ENCODE measurements at places on chromosomes 3 and 15. TPM values are rescaled to one million over a fixed set of nuclear protein-coding genes. Genes with fewer than 3 reads are reported as not detected.

The CPLX3 gene
- not detected for total RNA-seq

The SMCO1 gene
- not detected for total RNA-seq

The SLC22A13 gene
- 0.12 TPM for total RNA-seq

The SCAMP5 gene
- 0.19 TPM for total RNA-seq

The FGF12 gene
- total RNA-seq = not detected

The OR5H1 gene
- total RNA-seq = not detected

DNA sequence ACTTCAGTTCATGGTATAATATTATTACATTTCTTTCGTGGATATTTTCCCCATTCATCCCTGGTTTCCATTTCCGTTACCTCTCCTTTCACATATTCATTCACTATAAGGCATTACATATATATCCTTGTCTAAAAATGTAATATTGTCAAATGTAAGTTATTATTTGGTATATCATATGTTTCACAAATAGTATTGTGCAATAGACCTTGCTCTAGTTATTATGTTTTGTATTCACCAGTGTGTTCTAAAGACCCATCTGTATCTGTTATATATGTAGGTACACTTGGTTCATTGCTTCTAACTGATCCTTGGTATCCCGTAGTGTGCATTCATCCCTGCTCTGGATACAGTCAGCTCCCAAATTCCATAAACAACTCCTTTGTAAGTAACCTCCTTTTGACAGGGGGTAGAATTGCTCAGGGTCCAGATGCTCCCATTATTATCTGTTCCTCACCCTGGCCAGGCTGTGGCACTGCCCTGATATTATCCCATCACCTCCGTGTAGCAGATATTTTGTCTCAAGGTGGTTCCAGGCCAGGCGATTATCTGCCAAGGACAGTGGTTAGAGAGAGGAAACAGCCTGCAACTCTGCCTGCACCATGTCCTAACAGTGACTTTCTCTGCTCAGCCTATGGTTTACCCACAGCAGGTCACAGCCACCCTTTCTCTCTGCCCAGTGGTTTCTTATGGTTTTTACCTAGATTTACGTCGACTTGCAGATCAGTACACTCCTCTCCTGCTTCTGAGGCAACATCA is 29.2 kb downstream of the PAQR9 start:
- DNase-seq = no peak

DNA sequence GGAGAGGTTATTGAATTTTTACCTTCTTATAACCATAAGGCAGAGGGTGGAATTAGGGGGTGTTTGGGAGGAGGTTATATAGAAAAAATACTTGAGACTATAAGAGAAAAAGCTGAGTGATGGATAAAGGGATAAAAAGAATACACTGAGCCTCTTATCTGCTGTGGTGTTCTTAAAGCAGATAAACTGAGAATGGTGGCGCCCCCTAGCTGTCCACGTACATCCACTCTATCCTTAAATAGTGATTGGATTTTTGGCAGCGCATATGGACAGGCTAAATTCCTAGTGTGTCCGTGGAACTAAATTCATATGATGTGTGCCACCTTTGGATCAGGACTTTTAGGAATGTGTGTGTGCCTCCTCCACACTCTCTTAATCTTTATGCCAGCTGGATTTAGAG is 121.1 kb downstream of the OXSM start:
- DNase-seq = peak; percentile 61

DNA sequence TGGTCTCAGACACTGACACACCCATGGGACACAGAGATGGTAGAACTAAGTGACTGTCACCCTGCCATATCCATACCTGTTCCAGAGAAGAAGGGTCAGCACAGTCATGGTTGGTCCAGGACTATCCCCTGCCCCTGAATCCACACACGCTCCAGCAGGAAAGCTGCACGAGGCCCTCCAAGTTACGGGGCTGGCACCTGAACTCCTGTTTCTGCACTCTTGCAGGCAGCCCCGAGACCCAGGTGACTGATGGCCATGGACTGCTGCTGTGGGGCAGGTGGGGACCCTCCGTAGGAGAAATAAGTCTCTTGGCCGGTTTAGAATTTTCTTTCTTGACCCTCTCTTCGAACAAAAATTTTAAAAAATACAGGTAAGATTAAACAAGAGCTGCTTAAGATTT is 30.6 kb downstream of the CHDH start:
- DNase-seq = peak; percentile 0

- no peak for DNase-seq
These were observed 89.0 kb downstream of the CHSY1 start for GRCh38 chr15:101162701-101163483.

GRCh38 chr3:65960087-65960486 is 78.6 kb downstream of the MAGI1 start:
- no peak for DNase-seq

DNA sequence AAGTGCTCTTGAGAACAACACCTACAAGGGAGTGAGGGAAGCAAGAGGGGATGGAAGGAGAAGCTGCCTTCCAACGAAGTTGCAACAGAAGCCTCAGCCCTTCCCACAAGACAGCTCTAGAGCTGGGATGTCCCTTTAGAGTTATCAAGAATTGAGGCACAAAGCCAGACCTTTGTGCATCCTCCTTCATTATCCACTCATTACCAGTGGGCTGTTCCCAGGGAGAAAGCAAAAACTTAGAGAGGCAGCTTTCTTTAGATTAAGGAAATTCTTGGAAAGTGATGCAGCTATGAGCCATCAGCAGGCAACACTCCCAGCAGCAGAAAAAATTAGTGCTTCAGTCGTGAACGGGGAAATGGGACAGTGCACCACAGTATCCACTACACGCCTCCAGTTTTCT is 10.6 kb upstream of the CD96 start:
- DNase-seq = no peak

- peak; percentile 71 for DNase-seq
These were observed 136.9 kb upstream of the TOPAZ1 start for GRCh38 chr3:44104668-44105321.

- DNase-seq = no peak
These were observed 21.7 kb upstream of the ABHD10 start for GRCh38 chr3:111956995-111957734.

DNA sequence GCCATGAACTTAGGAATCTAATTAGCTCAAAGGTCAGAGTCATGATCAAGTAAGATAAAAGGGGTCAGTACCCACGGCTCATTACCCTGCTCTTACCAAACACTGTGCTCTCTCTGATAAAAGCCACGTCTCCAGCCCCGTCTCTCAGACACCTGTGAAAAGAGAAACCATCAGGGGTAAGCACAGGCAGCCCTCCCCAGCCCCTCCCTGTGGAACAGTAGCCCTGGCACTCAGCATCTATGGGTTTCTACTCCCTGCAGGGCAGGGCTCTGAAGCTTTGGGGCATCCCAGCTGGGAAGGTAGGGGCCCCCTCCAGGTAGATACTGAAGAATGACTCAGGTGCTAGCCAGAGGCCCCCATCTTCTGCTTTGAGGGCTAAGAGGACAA is 10.5 kb downstream of the LTF start:
- no peak for DNase-seq

DNA sequence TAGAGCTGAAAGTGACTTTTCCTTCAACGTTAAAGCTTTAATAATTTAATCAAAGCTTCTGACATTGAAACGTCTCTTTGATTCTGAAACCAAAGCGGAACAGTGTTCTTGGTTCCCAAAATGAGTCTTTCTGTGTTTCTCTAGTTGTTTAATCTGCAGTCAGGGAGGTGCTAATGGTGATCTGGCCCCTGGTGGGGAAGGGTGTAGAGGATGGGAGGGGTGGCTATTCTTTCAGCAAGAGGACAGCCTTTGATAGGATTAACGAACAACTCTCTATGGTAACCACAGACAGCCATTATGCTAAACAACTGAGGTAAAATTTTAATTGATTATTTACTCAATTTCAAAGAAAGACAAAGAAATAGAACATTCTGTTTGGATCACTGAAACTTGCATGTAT is 79.9 kb upstream of the CADPS start:
- DNase-seq = no peak

DNA sequence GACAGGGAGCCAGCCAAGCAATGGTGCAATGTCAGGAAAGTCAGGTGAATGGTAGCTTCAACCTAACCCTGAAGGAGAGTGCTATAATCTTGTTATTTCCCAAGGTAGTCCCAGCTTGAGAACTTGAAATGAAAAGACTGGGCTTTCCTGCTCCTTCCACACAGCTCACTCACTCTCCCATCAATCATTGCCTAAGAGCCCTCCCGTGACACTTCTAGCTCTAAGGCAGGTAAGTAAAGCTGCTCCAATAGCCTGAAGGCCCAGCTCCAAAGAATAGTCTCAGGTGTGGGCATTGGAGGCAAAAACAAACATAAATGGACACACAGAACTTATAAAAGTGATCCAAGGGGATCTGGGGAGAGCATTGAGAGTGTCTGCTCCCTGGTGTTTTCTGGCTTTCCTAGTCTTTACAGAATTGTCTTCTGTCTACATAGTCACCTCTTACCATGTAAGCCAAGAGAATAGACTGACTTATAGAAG is 63.1 kb upstream of the TBC1D5 start:
- no peak for DNase-seq

- no peak for DNase-seq
These were observed 28.3 kb downstream of the PPCDC start for GRCh38 chr15:75051711-75052110.

Measured in activated CD4-positive, alpha-beta memory T cell treated with anti-CD3 and anti-CD28 coated beads for 36 hours (primary cell).